Activated CD8-positive, alpha-beta memory T cell treated with anti-CD3 and anti-CD28 coated beads for 24 hours (primary cell): ENCODE measurements at places on chromosomes 1 and 21.

- no peak for DNase-seq
Observed at GRCh38 chr1:33443080-33443704, 12.3 kb upstream of the PHC2 start.

DNA sequence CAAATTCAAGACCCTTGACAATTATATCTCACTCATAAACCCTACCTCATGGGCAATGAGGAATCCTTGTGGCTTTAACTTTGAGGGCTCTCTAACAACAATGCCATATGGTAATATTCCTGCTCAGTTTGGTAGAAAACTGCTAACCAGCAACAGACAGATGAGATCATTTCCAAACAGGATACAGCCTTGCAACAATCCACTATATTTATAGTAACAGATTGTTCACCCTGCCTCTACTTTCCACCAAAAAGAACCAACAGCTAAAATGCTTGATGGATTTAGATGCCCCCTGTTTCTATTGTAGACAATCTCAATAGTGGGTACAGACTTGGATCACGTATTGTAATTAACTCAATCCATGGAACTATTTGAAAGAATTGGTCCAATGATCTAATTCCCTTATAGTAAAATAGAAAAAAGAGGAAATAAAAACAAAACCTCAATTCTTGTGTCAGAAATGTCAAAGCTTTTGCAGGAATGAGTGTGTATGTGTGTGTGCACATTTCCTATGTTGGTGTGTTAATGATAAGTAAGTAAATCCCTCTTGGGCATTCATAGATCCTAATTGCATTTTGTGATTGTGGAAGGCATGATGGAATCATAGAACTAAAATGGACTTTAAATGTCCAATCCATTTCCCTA is 100.0 kb upstream of the EDEM3 start:
- DNase-seq = no peak

GRCh38 chr1:107116306-107116790 is 24.5 kb upstream of the NTNG1 start:
- DNase-seq = no peak

- no peak for DNase-seq
Observed at GRCh38 chr1:224621813-224622682, 5.9 kb downstream of the CNIH3 start.
